Activated T-helper 1 cell treated with anti-CD3 and anti-CD28 coated beads, Interleukin-2, amount 50 U/mL, for 16 hours (primary cell): ENCODE measurements at places on chromosomes 12 and 14.

DNA sequence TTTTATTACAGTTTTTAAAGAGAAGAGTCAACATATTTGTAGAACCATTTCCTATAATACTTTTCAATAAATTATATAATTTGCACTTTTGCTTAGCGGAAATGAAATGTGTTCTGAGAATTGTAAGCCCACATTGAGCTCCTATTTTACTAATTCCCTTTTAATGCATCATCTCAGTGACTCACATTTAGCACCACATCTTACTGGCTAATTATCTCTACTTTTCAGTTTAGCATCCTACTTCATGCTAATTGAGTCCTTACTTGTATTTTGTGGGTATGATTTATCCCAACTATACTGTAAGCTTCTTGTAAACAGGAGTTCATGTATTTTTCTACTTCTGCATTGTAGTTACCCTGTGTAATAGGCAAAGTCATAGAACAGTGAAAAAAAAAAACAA is 67.5 kb downstream of the TMX1 start:
- no peak for DNase-seq

- DNase-seq = no peak
Measured at GRCh38 chr14:29858299-29858698, 69.3 kb downstream of the PRKD1 start.

DNA sequence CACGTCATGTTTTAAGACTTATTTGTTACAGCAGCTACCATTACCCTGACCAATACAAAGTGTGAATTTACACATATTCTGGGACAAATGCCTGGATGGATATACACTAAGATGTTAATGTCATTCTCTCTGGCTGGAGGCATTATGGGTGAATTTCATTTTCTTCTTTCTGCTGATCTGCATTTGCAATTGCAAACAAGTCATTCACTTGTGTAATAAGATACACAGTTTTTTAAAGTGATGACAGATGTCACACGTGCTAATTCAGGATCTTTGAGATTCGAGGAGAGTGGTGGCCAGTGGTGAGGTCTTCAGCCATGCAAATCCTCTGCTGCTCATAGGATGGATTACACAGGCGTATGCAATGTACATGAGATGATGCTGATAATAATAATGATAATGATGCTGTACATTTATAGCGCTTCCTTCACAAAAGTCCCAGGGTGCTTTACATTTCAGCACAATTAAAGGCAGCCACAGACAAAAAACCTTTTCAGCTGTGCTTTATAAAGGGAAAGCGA is 155.9 kb upstream of the NOS1 start:
- DNase-seq = no peak

- no peak for DNase-seq
Measured at GRCh38 chr14:63224196-63224595, 20.0 kb downstream of the RHOJ start.

DNA sequence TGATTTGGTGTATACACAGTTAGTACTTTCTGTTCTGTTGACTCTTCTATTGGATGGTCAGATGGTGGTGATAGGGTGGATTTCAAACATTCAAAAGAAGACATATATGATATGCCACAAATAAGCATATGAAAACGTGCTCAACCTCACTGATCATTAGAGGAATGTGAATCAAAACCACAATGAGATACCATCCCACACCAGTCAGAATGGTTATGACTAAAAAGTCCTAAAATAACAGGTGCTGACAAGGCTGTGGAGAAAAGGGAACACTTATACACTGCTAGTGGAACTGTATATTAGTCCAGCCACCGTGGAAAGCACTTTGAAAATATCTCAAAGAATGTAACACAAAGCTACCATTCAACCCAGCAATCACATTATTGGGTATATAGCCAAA is 425.5 kb downstream of the C12orf50 start:
- DNase-seq = no peak

GRCh38 chr14:88248606-88249005 is 74.5 kb downstream of the KCNK10 start:
- no peak for DNase-seq

DNA sequence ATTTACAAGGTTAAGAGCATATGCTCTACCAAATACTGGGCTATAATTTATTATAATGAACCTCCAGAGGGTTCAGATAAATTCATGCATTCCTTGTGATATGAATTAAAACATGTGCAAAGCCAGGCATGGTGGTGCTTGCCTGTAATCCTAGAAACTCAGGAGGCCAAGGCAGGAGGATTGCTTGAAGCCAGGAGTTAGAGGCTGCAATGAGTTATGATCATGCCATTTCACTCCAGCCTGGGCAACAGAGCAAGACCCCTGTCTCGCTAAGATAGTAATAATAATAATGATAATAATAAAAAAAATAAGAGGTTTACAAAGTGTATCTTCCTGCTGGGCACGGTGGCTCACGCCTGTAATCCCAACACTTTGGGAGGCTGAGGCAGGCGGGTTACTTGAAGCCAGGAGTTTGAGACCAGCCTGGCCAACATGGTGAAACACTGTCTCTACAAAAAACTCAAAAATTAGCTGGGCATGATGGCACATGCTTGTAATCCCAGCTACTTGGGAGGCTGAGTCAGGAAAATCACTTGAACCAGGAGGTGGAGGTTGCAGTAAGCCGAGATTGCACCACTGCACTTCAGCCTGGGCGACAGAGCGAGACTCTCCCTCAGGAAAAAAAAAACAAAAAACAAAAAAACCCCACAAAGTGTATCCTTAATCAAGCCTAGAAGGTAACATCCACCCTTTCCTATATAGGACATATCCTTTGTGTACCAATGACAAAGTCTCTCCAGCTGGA is 7.3 kb upstream of the CS start:
- no peak for DNase-seq
